ENCODE measurements at places on chromosomes 4 and X. TPM values are rescaled to one million over a fixed set of nuclear protein-coding genes. Genes with fewer than 3 reads are reported as not detected.

Gene DLG3
- total RNA-seq, result 28.1 TPM

Gene PAGE3
- total RNA-seq, result not detected

Gene TEX11
- not detected for total RNA-seq

Gene HEPH
- total RNA-seq, result not detected

Gene COL25A1
- not detected for total RNA-seq

Gene CCDC110
- total RNA-seq, result not detected

Gene ODAPH
- total RNA-seq, result not detected

DNA sequence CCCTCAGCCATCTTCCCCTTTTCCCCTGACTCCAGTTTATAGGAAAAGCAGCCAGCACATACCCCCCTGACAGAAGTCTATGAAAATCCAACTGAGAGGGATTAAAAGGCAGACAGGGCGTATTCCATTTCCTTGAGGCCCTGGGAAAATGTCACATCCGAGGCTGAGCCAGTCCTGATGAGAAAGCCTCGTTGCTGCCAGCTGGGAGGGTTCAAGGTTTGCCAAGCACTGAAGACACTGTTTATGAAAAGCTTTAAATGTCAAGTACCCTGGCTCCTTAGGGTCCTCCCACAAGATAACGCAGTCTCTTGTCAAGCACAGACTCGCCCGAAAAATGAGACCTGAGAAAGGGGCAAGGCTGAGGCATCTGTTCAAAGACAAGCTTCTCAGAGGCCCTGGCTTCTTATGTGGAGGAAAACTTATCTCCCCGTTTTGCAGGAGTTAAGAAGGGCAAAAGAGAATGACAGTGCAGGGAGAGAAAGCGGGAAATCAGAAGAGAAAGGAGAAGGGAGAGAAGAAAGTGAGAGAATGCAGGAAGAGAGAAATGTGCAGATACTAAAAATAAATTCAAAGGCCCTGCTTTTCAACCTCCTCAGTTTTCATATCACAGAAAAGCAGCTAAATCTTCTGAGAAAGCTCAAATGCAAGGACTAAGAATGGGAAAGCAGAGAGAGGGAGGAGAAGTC is 44.7 kb downstream of the SCD5 start:
- DNase-seq, result no peak

- DNase-seq, result no peak
These were observed 92.7 kb upstream of the TSPAN7 start for GRCh38 chrX:38468563-38469157.

- no peak for DNase-seq
These were observed 47.6 kb downstream of the SH3KBP1 start for GRCh38 chrX:19839770-19840254.

- no peak for DNase-seq
These were observed 44.9 kb downstream of the AFAP1 start for GRCh38 chr4:7894677-7895181.

DNA sequence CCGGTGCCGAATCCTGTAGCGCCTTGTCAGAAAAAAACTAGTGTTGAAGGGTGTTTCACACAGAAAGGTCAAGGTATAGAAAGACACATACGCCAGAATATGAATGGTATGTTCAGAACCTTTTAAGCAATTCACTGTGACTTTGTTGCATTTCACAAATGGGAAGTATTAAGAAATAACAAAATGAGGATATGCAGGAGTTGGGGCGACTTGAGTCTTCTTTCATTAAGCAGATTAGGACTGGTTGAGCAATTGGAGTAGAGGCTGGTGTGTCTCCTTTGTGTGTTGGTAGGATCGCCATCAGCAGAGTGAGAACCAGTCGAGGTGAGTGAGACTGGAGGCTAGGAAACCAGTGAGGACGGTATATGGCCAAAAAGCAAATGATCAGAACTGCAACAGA is 1454.5 kb upstream of the TENM3 start:
- no peak for DNase-seq

Gene WDR17
- total RNA-seq, result 1.0 TPM

GRCh38 chr4:84699001-84699671 is 116.2 kb downstream of the CDS1 start:
- DNase-seq, result no peak

Gene HTRA3
- not detected for total RNA-seq

- no peak for DNase-seq
These were observed 52.8 kb downstream of the PPP1R2C start for GRCh38 chrX:42725196-42725595.

GRCh38 chr4:53601251-53601764 is 10.0 kb upstream of the LNX1 start:
- DNase-seq, result no peak

- DNase-seq, result no peak
These were observed 9.4 kb downstream of the CHST7 start for GRCh38 chrX:46582966-46583365.

Gene MMGT1
- total RNA-seq, result 28.4 TPM

Gene CASP6
- 15.4 TPM for total RNA-seq

Gene SMIM31
- not detected for total RNA-seq

Gene CHRNA9
- total RNA-seq, result not detected

DNA sequence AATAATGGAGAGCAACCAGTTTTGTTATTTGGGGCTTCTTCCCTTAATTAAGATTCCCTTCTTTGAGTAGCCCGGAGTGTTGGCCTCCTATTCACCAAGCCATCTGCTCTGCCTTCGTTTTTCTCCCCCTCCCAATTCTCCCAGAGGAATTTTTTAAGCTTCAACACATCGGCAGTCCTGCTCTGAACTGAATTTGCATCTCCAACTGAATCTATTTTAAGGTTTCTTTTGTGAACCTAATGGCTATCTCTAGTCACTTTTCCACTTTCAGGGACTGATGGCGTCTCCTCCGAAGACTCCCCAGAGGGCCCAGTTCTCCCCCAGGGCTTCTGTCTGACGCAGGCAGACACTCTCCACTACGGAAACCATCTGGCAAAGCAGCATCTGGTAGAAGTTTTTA is 280.2 kb downstream of the ADGRA3 start:
- no peak for DNase-seq

Gene CEP135
- total RNA-seq, result 15.8 TPM

- no peak for DNase-seq
These were observed 22.0 kb downstream of the RUFY3 start for GRCh38 chr4:70743731-70744130.

Gene STPG2
- not detected for total RNA-seq

DNA sequence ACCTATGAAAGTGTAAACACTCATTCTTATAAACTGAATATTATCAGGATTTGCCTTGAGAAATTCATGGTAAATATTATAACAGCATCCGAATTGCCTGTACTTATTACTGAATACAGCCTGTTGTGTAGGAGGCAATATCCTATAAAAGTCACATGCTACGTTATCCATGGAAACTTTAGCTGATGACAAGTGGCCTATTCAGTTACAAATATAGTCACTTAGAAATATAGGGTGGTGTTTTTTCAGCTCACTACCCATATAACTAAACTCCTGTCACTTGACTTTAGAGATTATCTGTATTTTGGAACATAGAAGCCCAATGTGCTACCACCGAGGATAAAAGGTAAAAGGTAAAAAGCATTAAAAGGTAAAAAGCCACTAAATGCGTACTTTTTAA is 493.4 kb downstream of the INPP4B start:
- DNase-seq, result no peak

DNA sequence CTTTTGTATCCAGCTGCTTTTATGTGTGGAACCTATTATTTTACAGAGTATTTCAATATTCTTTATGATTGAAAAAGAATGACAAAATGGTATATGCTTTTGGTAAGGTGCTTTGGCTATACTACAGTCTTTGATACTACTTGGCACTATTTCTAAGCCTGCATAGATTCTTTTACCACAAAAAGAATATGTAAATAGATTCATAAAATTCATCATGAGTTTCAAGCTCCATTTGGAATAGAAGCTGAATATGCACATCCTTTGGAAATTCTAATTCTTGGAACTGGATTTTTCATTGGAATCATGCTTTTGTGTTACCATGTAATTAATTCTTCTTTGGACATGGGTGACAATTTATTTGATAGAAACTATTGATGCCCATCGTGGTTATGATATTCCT is 60.2 kb upstream of the SYTL5 start:
- DNase-seq, result no peak

Gene ADH1B
- not detected for total RNA-seq

DNA sequence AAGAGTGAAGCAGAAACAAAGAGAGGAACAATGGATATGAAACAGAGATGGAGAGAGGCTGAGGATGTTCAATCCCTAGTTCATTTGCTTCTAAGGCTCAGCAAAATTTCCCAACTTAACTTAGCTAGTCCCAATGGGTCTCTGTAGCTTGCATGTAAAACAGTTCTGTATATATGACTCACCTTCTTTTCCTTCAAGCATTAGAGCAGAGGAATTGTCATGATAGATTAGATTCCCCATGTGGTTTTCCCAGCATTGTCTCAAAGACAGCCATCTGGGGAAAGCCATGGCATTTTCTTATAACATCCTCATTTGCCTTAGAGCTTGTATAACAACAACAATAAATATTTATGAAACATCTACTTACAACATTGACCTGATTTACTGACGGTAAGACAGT is 93.9 kb upstream of the GATB start:
- DNase-seq, result no peak

Gene NAT8L
- 0.55 TPM for total RNA-seq
